ENCODE measurements at places on chromosomes 4 and X.

GRCh38 chr4:181637186-181638105, 605.8 kb upstream of the TENM3 start:
- no peak for DNase-seq

- no peak for DNase-seq
Measured at GRCh38 chr4:30837861-30838260, 117.7 kb downstream of the PCDH7 start.

DNA sequence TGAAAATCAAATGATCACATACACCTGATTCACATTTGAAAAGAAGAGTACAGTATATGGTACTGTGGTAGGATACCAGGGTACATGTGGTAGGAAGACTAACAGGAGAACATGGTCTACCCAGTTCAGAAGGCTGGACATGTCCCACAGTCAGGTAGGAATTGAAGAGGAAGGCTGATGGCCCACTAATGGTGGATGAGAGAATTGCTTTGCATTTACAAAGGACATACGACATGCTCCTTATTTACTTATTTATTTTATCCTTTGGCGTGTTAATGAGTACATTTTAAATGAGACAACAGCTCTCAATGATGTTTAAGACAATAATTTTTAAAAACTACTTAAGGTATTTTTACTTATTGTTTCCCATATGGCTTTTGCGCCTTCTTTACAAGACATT, 106.7 kb upstream of the BMP2K start:
- peak; percentile 33 for DNase-seq

- no peak for DNase-seq
Measured at GRCh38 chr4:55706541-55706940, 70.4 kb upstream of the NMU start.

- no peak for DNase-seq
Measured at GRCh38 chrX:133909888-133910287, 75.5 kb downstream of the GPC3 start.

DNA sequence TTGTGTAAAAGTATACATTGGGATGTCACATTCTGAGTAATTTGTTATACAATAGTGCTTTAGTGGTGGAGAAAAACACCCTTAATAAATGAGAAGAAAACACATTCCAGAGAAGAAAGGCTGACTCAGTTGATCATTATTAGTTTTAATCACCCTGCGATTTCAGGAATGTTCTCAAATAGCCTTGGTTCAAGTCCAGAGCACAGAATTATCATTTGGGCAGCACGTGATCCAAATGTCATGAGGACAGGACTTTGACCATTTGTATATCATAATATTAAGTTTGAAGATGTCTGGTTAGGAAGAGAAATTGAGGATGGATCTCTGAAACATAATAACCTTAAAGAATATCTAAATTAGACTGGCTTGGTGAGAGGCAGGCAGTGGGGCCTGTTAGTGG, 1434.3 kb upstream of the TENM3 start:
- DNase-seq = no peak

DNA sequence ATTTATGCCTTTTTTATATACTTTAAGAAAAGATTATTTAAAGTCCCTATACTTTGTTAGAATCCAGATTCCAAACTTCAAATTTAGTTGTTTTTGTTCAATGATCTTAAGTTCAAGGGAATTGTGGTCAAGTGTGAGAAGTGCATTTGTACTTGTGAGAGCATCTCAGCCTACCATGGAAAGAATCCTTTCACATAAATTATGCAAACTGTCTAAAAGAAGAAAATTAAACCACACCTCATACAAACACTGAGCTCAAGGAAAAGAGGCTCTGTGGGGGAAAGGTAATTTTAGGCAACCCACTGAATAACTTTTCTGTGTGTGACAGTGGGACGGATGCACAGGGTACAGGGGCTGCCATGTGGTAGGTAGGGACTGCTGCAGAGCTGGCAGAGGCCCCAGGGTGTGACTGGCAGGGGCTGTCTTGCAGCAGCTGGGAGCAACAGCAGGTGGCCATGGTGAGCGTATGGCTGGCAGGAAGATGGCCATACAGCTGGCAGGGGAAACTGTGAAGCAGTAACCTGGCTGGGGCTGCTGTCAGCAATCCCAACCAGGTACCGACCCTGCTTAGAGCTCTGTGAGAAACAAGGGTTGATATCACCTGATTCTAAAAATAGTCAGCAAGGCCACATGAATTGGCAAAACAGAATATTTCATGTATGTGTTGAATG, 130.6 kb downstream of the UGT8 start:
- DNase-seq = no peak

DNA sequence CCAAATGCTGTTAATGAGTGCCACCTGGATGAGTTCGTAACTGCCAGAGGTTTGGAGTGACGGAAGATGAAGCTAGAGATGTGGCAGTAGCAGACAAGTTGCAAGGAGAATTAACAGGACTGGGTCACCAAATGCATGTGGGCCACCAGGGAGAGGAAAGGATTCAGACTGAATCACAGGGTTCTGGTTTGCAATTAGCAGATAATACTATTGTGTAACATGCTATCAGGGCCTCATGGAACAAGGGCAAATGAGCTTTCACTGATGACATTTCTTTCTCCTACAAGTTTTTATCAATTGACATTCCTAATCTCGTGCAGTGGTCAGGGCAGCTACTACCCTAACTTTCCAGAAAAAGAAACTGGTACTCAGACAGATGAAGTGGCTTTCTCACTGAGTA, 21.4 kb downstream of the GAB3 start:
- DNase-seq = no peak

DNA sequence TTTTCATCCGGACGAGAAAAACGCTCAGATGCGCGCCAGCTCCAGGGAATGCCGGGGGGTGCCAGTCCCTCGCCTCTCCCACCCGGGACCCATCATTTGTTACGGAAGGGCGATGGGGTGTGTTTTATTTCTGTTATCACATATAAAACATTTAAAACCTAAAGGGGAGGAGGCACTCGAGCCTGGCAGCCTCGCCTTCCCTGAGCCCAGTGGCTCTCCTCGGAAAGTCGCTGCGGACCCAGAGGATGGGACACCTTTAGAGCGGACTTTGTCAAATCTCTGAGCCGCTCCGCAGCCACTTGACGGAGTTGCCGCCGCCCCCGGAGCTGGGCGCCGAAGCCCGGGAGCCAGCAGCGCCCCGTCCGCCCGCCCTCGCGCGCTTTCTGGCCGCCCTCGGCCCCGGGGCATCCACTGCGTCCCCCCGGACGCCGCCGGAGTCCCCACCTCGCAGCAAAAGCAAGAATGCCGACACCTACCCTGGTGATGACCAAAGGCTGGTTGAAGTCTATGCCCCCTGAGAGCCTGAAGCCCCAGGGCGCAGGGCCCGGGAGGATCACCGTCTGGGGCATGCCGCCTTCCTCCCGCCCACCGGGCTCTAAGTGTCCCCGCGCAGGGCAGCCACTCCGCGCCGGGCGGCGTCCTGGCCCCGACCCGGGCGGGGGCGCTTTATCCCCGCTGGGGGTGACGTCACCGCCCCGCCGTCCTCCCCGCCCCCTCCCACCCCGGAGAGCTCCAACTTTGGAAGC, at the start of gene PDLIM3:
Gene PDLIM3, minus strand, starts transcription at position 642 of the 746 bp plus-strand sequence. Its CDS starts 73 bp downstream, at position 569.
- no peak for DNase-seq

All from Kasumi-1 (cell line).